ENCODE measurements at places on chromosomes 3 and 15.

DNA sequence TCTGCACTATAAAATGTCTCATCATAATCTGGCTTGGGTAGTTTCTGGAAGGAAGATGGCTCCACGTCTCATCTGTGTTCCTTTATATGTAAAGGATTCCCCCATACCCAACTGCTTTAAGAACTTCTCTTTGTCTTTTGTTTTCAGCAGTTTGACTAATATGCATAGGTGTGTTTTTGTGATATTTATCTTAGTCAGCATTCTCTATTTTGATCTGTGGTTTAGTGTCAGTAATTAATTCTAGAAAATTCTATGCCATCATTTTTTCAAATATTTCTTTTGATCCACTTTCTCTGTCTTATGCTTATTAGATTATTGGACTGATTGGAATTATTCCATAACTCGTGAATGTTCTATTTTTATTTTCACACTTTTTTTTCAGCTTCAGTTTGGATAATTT lies 286.3 kb upstream of the THRB start:
- DNase-seq: no peak

- no peak for DNase-seq
Observed at GRCh38 chr15:73246439-73246838, 122.3 kb downstream of the HCN4 start.

DNA sequence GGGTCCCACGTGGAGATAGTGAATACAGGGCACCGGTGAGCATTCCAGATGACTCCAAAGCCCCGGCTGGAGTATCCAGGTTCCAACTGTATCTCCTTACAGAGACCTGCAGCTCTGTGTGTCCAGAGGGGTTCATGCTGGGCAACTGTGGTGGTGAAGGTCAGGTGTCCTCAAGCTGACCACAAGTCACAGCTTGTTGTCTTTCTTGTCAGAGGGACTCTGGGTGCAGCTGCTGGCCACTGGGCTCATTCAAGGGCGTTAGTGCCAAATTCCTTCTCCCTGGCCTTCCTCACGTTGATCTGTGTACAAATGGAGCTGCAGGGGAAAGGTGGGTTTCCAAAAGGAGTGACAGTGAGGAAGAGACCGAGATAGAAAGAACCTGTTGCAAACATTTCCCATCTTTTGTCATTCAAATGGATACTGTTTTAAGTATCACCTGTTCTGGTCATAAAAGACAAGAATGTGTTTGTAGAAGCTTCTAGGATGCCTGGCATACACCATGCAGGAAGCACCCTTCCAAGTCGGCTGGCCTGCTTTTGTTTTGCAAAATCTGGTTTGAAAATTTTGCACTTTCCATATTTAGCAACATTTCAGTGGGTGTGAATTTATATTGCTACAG lies 52.5 kb downstream of the CEMIP start:
- DNase-seq: no peak

- DNase-seq: no peak
Observed at GRCh38 chr3:98612587-98612986, 19.2 kb upstream of the CPOX start.

DNA sequence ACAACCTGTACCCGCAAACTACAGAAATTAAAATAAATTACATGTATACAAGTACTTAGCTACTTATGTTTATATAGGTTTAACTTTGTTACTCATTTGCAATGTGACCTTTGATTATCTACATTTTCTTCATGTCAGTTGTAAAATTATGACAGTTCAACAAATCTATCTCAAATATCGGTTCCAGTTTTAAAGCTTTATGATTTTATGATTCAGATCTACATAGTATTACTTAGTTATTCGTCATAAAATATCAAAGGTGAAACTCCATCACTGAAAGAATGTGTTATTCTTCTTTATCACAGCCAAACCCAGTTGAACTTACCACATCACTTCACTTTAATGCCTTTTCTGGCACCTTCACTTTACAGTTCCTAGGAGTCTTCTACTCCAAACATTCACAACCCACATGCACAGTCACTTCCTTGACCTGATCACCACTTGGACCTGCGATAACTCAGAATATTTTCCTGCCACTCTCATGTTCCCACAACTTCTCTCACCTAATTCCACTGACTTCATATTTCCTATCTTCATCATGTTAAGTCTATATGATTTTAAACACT lies 47.2 kb downstream of the SLITRK3 start:
- no peak for DNase-seq

DNA sequence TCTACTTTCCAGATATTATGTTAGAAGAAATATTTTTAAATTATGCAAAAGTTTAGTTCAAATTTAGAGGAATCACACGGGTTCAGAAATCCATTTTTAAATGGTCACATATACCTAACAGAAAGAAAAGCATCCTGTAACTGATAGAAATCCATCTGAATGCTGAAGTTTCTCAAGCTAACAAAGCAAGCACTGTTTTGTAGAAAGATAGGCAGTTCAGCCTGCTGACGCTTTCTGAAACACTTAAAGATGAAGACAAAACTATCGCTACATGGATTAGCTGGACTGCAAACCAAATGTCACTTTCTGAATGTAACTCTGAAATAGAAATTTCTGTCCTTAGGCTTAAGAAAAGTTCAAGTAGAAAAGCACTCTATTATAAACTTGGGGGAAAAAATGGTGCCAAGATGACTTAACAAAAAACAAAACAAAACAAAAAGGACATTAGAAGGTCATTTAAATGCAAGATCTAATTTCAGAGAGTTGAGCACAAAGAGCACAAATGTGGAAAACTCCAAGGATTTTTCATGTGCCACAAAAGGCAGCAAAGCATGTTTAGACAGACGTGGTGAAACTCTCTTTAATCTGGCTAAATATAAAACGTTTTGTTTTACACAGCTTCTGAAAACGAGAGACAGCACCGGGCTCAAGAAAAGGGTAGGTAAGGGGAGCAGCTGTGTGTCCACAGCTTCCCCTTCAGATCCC lies 1.2 kb downstream of the PLOD2 start:
- DNase-seq: no peak

GRCh38 chr3:172601066-172601832 lies 78.0 kb upstream of the TNFSF10 start:
- DNase-seq: no peak

DNA sequence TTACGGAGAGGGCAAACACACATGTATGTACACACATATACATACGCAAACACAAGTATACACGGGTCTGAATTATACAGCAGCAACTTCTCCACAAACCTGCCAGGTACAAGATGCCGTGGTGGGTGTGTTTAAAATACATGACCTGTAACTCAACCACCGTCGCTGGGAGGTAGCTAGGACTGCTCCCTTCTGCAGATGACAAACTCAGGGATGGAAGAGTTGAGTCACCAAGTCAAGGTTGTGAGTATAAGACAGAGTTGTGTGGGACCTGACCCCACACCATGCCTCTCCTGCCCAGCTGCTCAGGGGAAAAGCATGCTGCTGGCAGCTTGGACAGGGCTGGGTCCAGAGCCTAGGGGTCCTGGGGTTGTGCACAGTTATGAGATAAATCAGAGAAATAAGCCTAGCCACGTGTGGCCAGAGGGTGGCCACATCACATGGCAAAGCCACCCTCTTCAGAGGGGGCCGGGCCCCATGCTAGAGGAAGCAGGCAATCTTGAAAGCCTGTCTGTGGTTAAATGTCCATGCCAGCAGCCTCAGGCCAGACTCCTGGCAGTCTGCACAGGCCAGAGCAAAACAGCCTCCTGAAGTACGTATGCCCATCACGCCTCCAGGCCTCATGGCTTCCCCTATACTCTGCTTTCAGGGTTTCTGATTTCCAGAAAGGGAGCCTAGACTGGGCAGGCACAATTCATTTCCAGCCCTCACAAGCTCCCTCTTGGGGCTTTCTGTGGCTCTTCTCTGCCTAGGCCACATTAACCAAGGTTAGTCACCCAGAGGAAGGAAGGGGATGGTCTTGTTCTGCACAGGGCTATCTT lies 107.7 kb upstream of the RPL32 start:
- DNase-seq: no peak

DNA sequence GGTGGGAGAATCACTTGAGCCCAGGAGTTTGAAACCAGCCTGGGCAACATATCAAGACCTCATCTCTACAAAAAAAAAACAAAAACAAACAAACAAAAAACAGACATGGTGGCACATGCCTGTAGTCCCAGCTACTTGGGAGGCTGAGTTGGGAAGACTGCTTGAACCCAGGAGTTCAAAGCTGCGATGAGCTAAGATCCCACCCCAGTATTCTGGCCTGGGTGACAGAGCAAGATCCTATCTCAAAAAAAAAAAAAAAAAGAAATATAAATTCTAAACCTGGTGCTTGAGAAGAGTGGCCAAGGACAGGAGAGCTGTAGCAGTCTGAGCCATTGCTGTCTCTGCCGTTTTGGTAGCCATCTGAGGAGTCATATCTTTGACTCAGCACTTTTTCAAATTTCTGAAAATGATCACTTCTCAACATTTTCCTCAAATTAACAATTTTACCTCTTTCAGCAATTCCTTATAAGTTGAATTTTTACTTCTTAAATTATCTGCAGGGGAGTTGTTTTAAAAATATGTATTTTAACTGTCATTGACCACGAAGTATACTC lies 3.6 kb upstream of the DENND4A start:
- DNase-seq: no peak

DNA sequence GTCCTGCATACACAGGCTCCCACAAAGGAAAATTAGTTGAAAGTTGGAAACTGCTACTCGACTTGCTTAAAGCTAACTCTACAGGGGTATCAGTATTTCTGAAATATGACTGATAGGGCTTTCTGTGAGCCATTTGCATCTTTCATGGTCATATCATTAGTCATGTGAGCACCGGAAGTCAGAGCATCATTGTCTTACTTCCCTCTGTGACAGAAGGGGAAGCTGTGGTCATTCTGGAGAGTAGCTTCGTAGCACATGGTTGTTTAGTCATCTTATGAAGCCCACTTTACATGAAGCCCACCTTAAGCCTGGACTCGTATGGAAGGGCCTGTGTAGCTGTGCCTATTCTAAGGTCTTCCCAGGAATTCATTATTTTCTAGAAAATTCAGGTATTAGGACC lies 69.0 kb downstream of the COL6A5 start:
- DNase-seq: no peak
